ENCODE measurements at places on chromosomes 7 and 10.

DNA sequence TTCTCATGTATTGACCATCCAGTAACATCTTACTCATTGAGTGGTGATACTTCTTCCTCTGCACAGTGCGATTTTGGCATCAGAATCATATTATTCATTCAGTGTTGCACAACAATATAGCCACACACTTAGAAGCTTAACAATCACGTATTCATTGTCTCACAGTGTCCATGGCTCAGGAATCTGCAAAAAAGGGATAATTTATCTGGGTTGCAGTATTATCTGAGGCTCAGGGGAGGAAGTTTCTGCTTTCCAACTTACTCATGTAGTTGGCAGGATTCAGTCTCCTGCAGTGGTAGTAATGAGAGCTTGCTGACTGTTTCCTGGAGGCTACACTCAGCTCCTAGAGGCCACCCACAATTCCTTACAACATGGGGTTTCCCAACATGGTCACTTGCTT lies 803.6 kb downstream of the SORCS1 start:
- no peak for DNase-seq

- no peak for DNase-seq
These were observed 60.8 kb upstream of the PPIF start for GRCh38 chr10:79286318-79286951.

DNA sequence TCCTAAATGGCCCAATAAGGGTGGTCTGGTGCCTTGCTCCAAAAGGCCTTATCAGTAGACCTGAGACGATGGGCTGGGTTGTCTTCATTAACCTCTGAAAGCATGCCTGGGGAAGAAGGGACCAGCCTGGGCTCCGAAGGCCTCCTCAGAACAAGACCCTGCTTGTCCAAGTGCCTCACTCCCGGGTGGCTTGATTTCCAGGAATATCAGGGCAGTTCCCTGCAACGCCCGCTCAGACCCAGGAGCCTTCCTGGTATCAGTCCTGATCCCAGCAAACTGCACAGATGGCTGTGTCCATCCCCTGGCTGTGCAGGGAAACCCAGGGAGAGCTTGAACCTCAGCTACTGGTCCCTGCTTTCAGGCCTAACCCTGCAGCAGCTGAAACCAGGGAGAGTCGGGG lies 49.9 kb upstream of the CUX1 start:
- DNase-seq = no peak

DNA sequence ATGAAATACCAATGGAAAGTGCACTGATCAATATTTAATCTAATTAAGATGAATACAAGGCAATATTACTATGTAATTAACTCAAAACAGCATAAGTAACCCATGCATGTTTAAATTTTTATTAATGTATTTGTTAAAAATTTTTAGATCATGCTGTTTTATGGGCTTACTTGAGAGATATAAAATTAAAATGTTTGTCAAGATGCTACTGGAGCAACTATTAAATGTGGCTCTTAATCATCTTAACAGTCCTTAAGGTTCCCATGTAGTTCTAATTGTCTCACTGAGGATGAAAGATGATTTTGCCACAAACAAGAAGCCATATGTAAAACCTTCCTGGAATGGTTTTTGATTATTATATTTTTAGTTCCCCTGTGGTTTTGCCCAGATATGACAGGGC lies 897.1 kb downstream of the KCNMA1 start:
- DNase-seq = no peak

GRCh38 chr7:133437544-133437943 lies 184.7 kb downstream of the EXOC4 start:
- DNase-seq = no peak

DNA sequence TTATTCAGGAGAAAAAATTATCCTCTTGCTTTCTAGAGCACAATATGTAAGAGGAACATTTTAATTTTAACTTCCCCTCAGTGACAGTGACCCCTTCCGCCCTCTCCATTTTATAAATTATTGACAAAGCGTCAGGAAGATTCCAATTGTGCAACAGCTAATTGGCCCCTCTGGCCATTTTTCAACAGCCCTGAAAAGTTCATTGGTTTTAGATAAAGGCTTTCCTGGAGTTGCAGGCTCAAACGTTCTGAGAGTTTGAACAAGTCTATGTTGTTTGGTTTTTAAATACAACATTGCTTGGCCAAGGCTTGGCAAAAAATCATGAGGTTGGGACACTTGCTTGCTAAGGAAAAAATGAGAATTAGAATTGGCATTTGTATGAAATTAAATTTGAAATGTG lies 422.2 kb upstream of the ANKRD30A start:
- DNase-seq = no peak

GRCh38 chr7:120742372-120742771 lies 115.6 kb downstream of the TSPAN12 start:
- DNase-seq = no peak

- no peak for DNase-seq
These were observed 2.5 kb upstream of the KPNA7 start for GRCh38 chr7:99210265-99210970.

DNA sequence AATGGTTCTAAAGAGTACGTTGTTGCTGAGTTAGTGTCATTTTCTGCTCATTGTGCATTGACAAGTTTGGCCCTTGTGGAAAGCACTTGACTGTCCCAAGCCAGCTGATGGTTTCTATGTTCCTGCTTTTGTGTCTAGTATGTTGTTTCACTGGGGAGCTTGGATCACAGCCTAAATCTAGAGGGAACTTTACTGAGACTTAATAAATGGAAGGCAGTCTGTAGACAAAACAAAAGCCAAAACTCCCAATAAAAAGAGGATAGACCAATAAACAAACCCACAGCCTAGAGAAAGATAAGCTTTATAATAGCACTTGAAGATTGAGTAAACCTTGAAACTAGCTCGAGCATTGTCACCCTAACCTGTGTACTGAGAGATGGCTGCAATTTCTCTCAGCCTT lies 196.8 kb downstream of the ADRA2A start:
- no peak for DNase-seq

DNA sequence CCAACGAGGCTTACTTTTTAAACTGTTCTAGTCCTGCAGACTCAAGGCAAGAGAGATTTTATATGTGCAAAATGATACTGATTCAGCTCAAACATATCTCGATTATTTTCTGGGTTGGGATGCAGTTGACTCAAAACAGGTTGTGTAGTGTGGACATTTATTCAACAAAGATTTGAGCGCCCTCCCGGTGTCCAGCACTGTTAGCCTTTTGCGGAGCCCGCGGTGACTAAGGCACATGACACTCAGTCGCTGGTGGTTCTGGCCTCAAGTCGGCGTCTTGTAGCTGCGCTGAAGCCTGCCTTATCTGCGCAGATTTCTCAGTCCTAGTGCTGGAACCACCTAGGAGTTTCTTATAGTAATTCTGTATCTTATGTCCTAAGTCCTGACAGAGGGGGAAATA lies 938 bp upstream of the CADPS2 start:
- peak; percentile 58 for DNase-seq

GRCh38 chr10:132645630-132646442 lies 108.2 kb downstream of the INPP5A start:
- no peak for DNase-seq

DNA sequence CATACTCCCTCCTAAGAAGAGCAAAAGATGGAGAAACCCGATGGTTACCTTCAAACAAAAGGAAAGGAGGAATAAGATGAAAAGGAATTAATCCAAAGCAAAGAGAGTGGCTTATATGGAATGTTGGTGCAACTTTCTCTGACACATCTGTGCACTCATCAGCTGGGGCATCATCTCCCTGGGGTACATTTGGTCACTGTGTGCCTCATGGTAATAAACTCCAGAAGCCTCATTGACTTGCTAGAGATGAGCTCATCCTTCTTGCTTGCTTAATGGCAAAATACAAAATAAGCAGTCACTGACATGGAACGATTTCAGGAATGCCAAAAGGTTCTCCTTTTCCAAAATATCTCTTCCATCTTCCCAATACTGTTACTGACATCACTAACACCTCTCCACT lies 22.5 kb downstream of the CAV1 start:
- no peak for DNase-seq

DNA sequence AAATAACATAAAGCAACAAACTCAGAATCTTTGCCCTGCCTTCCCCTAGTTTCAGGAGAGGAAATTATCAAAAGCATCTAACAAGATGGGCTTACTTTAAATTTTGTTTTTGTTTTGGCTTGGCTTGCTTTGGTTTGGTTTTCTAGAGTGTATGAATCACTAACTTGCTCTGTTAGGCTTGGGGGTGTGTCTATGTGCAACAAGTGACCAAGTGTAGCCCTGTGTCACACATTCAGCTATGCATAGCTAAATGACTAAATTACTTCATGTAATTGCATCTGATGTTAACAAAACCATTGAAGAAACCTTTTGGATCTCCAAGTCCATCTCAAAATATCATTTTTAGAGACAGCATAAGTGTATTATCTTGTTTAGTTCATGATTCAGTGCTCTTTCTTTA lies 251.0 kb downstream of the TFEC start:
- DNase-seq = no peak

GRCh38 chr7:14752301-14752700 lies 150.2 kb downstream of the DGKB start:
- DNase-seq = no peak

DNA sequence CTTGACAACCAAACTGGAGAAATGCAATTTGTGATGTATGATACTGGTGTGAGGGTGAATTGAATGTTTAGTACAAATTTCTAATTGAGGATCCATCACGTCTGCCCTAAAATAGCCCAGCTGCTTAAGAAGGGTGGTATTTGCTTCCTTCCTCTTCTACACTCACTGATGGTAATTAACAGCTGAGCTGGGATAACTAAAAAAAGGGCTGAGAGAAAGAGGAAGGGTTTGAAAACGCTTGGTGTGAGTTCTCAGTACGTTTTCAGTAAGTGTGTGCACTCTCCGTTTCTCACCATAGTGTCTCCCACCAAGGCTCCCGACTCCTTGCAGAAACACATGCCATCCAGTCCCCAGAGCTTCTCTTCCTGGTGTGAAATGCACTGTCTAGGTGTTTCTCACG lies 54.3 kb downstream of the MAP3K8 start:
- DNase-seq = no peak

DNA sequence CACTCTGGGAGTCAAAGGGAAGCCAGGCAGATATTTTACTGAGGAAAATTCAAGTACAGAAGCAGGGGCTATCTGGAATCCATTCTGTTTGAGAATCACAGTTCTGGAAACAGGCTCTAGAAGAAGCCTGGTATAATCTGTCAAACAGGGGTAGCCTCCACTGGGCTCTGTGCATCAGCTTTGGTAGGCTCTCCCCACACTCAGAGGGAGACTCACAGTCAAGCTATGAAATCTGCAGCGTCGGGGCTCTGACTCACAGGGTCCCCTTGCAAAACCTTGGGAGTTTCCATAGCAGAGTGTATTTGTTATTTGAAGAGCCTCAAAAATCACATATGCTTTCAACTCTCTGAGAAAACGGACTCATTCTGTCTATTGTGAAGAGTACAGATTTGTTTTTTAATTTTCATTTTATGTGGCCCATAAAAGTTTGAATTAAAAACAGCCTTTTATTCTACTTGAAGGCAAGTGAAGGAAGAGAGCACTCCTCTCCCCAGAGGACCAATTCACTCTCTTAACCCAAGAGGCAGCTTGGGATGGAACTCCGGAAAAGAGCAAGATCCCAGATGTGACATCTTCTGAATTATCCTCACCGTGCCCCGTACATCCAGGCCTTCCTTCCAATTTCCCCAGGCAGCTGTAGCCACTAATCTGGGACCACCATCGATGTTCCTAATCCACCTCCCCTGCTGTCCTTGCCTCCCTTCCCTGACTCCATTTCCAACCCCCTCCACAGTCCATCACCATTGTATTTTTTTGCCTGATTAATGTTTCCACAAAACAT lies 590.9 kb upstream of the MGMT start:
- peak; percentile 12 for DNase-seq

GRCh38 chr10:99374526-99374925 lies 45.4 kb downstream of the CNNM1 start:
- DNase-seq = no peak

DNA sequence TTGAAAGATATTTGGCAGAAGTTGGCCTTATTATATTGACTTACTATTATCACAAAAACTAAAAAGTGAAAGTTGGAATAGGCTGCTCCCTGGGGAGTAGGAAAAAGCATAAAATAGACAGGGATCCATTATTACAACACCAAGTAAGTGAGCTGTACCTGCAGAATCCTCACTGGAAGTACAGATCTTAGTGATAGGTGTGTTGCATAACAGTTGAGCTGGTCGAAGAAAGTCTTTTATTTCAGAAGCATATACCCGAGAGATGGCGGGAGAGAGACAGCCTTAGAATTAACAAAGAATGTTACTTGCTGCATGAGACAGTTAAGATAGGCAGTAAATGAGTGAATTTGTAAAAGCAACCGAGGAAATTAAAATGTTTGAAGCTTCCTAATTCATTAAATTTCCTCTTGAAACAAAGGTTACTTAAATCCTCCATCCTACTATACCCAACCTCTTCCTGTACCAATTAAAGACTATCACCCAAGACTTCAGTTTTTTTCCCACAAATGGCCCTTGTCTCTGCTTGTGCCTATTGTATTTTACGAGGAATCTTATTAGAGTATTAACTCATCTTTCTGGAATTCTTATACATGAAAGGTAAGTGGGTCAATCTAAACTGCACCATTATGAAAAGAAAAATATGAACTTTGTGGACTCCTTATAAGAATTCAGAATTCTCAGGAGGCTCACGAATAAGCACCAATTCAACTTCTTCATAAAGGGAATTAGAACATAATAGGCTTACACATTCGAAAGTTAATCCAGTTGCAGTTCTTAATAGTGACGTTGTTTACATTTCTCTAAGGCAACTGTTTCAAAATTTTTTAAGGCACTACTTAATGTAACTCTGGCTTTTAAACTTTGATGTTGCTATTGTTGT lies 56.2 kb downstream of the CREM start:
- no peak for DNase-seq

GRCh38 chr7:67552738-67553137 lies 556.1 kb downstream of the TYW1 start:
- DNase-seq = no peak

DNA sequence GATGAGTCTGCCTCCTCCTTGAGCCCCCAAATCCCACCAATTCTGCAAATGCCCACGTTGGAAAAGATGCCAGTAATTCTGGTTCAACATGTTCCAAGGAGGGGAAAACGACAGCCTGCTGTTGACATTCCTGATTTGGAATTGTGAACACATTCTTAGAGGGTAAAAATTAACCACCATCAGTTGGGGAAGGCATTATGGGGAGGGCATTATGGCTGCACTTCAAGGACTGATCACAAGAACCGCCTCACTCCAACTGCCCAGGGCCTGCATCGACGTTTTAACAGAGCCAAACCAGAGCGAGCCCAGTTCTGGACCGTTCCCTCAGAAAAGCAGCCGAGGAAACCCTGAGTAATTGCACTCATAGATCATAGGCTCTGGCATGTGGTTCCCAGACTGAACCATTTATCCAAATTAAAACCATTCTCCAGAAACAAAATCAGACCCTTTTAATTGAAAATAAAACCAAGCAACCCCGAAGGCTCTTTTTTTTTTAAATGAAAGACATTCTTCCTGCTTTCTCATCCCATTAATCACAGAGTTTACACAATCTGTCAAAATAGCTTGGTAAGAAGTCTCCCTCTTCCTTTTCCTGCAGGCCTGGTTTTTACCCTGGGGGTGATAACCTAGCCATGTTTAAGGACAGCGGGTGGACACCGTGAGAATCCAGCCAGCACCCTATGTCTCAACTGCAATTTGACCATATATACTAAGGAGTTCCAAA lies 8.0 kb downstream of the TNS3 start:
- DNase-seq = peak; percentile 88

GRCh38 chr10:4725917-4726606 lies 99.9 kb upstream of the AKR1E2 start:
- peak; percentile 77 for DNase-seq

Data from SJSA1 (cell line).